ENCODE measurements at places on chromosomes 12 and 14. TPM values are rescaled to one million over a fixed set of nuclear protein-coding genes. Genes with fewer than 3 reads are reported as not detected.

TMEM179 gene
- not detected for total RNA-seq

- H3K36me3 ChIP-seq = peaks cover 2% of the 10 kb centered on the region
- no peak for DNase-seq
- H3K27me3 ChIP-seq = no peaks in the 10 kb centered on the region
- H3K4me1 ChIP-seq = peaks cover 3% of the 10 kb centered on the region
- H3K4me3 ChIP-seq = no peak overlapping the region
Measured at GRCh38 chr12:116430911-116431565, 128.1 kb upstream of the MAP1LC3B2 start.

DNA sequence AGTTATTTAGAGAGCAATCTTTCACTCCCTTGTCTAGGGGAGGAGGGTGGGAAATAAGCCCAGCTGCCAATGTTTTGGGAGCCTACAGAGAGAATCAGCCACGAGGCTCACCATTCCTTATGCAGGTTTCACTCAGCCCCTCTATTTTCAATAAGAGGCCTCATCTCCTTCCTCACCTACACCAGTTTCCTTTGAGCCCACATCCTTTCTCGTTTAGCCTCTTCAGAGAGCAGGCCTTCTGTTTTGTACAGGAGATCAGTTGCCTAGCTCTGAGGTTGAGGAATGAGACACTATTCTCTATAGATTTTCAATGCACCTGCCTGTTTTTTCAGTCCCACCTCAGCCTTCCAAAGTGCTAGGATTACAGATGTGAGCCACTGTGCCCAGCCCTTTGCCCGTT is 17.9 kb downstream of the SNAPC1 start:
- H3K27ac ChIP-seq = peak overlapping the region; percentile 89
- DNase-seq = no peak
- H3K4me3 ChIP-seq = no peak overlapping the region
- H3K4me1 ChIP-seq = peaks cover 31% of the 10 kb centered on the region

CD163L1 gene
- total RNA-seq = not detected

DNA sequence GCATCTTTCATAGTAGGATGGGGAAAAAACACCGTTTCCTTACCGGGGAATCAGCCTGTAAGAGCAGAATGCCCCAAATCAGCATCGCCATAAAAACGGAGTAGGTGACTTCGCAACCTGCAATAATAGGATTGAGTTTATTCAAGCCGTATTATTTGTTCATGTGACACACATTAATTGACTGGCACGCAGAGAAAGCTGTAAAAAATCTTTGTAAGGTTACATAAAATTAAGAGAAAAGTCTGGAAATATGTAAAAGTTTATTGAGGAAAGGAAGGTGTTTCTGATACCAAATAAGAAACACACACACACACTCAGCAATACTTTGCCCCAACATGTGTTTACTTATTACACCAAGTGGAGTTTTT is 628 bp upstream of the CAPRIN2 start:
- H3K27me3 ChIP-seq = no peaks in the 10 kb centered on the region
- no peaks in the 10 kb centered on the region for H3K36me3 ChIP-seq
- H3K27ac ChIP-seq = peak overlapping the region; percentile 69
- peaks cover 30% of the 10 kb centered on the region for H3K4me1 ChIP-seq
- no peak for DNase-seq
- H3K4me3 ChIP-seq = peak overlapping the region; percentile 93

PITPNM2 gene
- total RNA-seq = 13.2 TPM

DNA sequence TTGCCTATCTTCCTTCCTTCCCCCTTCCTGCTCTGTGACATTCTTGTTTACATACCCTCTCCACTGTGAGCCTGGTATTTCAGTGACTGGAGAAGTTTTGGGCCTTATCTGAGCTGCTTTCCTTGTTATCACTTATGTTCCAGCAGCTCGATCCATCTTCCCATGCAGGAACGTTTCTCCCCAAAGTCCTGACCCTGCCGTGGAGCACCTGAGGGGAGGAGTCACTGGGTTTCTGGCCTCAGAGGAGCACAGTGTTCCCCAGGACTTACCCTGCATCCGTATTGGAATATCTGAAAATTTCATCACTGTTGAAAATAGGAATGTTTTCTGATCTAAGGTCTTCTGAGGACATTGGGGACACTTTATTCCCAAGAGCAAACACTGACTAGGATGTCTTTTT is 141.8 kb downstream of the CACNA1C start:
- H3K27me3 ChIP-seq = no peaks in the 10 kb centered on the region
- no peak overlapping the region for H3K27ac ChIP-seq
- H3K4me3 ChIP-seq = no peak overlapping the region
- H3K36me3 ChIP-seq = no peaks in the 10 kb centered on the region
- DNase-seq = no peak

GRCh38 chr12:19485240-19485639 is 45.9 kb downstream of the AEBP2 start:
- H3K27ac ChIP-seq = peak overlapping the region; percentile 86
- peaks cover 76% of the 10 kb centered on the region for H3K36me3 ChIP-seq
- DNase-seq = no peak
- peaks cover 50% of the 10 kb centered on the region for H3K4me1 ChIP-seq

GRCh38 chr12:106583242-106584103 is 669 bp downstream of the RFX4 start:
- DNase-seq = no peak
- H3K4me1 ChIP-seq = peaks cover 30% of the 10 kb centered on the region
- peaks cover 95% of the 10 kb centered on the region for H3K27me3 ChIP-seq
- H3K27ac ChIP-seq = no peak overlapping the region

- no peak overlapping the region for H3K4me3 ChIP-seq
- no peaks in the 10 kb centered on the region for H3K36me3 ChIP-seq
- peaks cover 29% of the 10 kb centered on the region for H3K4me1 ChIP-seq
- no peaks in the 10 kb centered on the region for H3K27me3 ChIP-seq
Measured at GRCh38 chr12:123058980-123059379, 78.5 kb downstream of the ARL6IP4 start.

GRCh38 chr14:60723116-60723906 is 840 bp downstream of the SIX4 start:
- H3K4me1 ChIP-seq = peaks cover 15% of the 10 kb centered on the region
- peak; percentile 27 for DNase-seq
- peaks cover 84% of the 10 kb centered on the region for H3K27me3 ChIP-seq
- no peak overlapping the region for H3K27ac ChIP-seq
- H3K36me3 ChIP-seq = no peaks in the 10 kb centered on the region

GRCh38 chr14:95508377-95508776 is 8.1 kb downstream of the SYNE3 start:
- H3K27ac ChIP-seq = no peak overlapping the region
- peaks cover 58% of the 10 kb centered on the region for H3K4me1 ChIP-seq
- H3K36me3 ChIP-seq = peaks cover 28% of the 10 kb centered on the region
- no peak overlapping the region for H3K4me3 ChIP-seq

ST8SIA1 gene
- 0.28 TPM for total RNA-seq

DNA sequence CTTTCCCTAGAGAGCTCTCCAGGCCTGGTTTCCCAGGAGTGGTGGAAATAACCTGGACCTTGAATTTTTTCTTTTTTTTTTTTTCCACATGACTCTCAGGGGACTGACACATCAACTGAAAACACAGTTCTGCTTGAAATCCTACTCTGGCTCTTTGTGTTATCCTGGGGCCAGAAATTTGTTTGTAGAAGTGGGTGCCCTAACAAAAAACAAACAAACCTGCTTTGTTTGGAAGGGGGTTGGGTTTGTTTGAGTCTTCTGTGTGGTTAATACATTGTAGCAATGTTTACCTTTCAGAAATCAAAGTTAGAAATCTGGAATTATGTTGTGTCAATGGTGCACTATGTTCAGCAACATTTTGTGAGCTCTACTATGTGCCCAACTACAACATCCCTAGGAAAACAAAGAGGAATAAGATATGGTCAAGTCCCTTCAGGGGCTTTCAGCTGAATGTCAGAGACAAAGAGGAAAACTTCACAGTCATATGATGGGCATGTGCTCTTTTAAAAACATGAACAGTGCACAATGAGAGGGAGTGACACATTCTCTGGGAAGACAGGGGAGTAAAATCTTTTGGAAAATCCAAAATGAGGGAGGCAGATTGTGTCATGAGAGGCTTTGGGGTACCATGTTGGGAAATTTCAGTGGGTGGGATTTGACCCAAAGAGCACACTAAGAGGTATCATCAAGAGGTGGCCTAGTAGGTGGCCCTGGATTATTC is 1.5 kb upstream of the IGF1 start:
- H3K4me3 ChIP-seq = no peak overlapping the region
- peaks cover 4% of the 10 kb centered on the region for H3K36me3 ChIP-seq
- peak overlapping the region; percentile 39 for H3K27ac ChIP-seq

GRCh38 chr12:123905319-123905925 is 67.2 kb downstream of the CCDC92 start:
- no peak overlapping the region for H3K4me3 ChIP-seq
- no peaks in the 10 kb centered on the region for H3K36me3 ChIP-seq
- peaks cover 9% of the 10 kb centered on the region for H3K4me1 ChIP-seq
- no peak overlapping the region for H3K27ac ChIP-seq

RGS6 gene
- total RNA-seq = 0.10 TPM

DNA sequence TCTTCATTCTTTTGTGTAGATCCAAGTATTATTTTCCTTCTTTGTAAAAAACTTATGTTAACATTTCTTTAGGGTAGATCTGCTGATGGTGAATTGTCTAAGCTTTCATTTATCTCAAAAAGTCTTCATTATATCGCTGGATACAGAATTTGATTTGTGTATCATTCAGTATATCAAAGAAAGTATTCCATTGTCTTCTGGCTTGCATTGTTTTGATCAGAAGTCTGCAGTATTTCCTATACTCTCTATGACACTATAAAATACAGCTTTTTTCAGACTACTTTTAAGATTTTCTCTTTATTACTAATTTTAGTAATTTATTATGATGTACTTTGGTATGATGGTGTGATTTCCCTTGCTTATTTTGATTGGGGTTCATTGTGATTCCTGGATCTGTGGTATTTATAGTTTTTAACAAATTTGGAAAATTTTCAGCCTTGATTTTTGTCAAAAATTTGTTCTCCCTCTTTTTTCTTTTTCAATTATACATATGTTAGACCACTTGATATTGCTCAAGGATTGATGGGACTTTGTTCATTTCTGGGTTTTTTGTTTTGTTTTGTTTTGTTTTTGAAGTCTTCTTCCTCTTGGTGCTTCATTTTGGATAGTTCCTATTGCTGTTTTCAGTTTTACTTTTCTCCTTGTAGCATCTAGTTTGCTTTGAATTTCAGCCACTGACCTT is 176.5 kb downstream of the ZFP36L1 start:
- no peaks in the 10 kb centered on the region for H3K27me3 ChIP-seq
- no peak for DNase-seq
- H3K27ac ChIP-seq = no peak overlapping the region
- no peak overlapping the region for H3K4me3 ChIP-seq
- no peaks in the 10 kb centered on the region for H3K4me1 ChIP-seq

MIP gene
- total RNA-seq = not detected

CLEC9A gene
- not detected for total RNA-seq

- peaks cover 12% of the 10 kb centered on the region for H3K27me3 ChIP-seq
- no peak for DNase-seq
- no peak overlapping the region for H3K4me3 ChIP-seq
Measured at GRCh38 chr14:90355540-90356518, 24.1 kb upstream of the NRDE2 start.

GRCh38 chr14:25444381-25444780 is 394.4 kb upstream of the STXBP6 start:
- H3K36me3 ChIP-seq = no peaks in the 10 kb centered on the region
- H3K4me3 ChIP-seq = no peak overlapping the region
- no peak overlapping the region for H3K27ac ChIP-seq
- DNase-seq = no peak
- no peaks in the 10 kb centered on the region for H3K27me3 ChIP-seq

YAF2 gene
- total RNA-seq = 27.5 TPM

SLC5A8 gene
- total RNA-seq = not detected

DNA sequence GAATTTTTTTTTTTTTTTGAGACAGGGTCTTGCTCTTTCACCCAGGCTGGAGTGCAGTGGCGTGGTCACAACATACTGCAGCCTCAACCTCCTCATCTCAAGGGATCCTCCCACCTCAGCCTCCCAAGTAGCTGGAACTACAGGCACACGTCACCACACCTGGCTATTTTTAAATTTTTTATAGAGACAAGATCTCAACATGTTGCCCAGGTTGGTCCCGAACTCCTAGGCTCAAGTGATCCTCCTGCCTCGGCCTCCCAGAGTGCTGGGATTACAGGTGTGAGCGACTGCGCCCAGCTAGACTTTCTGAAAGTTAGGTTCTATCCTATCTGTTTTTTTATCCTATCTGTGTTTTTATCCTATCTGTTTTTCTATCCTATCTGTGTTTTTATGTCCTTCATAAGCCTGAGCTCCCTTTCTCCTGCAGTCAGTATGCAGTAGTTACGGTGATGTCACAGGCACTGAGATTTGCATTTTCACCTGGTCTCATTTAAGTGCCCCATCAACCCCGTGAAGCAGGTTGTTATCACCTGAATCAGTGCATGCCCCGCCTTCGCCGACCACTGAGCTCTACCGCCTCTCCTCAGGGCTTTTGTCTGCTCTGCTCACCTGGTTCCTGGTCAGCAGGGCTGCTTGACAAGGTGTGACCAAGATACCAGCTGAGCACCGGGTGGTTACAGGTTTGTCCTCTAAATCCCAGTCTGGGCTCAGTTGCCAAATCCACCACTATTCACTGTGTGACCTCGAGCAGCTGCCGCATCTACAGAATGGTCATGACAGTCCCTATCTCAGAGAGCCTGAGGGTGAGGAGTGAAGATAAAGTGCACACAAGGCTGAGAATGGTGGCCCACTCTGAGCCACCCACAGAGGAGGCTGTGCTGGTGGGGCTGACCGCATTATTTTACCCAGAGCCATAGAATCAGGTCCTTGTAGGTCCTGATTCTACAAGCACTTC is 33.1 kb downstream of the SYNDIG1L start:
- peaks cover 5% of the 10 kb centered on the region for H3K27me3 ChIP-seq
- no peak for DNase-seq
- H3K36me3 ChIP-seq = no peaks in the 10 kb centered on the region

CD27 gene
- total RNA-seq = 175 TPM

DNA sequence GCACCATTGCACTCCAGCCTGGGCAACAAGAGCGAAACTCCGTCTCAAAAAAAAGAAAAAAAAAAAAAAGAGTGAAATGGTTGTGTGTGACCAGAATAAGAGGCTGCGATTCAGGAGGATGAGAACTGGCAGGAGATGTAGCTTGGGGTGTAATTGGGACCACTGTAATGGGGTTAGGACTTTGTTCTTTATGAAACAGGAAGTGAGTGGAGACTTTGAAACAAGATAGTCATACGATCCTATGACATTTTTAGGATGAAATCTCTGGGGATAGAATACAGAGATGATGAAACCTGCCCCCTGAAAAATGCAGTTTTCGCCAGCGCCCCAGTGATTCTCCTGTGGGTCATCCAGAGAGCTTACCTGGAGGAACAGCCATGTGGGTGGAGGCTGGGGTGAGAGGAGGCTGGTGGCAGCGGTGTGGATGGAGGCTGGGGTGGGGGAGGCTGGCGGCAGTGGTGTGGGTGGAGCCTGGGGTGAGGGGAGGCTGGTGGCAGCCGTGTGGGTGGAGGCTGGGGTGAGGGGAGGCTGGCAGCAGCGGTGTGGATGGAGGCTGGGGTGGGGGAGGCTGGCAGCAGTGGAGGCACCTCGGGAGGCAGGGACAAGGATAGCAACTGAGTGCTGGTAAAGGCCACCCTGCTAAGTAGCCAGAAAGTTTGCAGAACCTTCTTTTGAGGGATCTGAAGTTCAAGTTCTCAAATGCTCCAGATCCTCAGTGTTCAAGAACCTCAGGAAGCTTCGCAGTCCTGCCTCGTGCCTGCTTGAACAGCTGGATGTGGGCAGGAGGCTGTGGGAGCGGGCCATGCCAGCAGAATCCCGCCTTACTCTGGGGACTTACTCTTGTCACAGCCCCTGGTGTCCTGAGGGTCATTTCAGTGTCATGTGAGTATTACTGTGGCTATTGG is 20.2 kb downstream of the FBXL14 start:
- no peaks in the 10 kb centered on the region for H3K27me3 ChIP-seq
- no peak overlapping the region for H3K27ac ChIP-seq
- peaks cover 3% of the 10 kb centered on the region for H3K36me3 ChIP-seq
- peaks cover 9% of the 10 kb centered on the region for H3K4me1 ChIP-seq

HHIPL1 gene
- not detected for total RNA-seq

FAM222A gene
- total RNA-seq = 1.1 TPM
